Eye (tissue), 1 donor: ENCODE measurements at places on chromosomes 5 and 9.

DNA sequence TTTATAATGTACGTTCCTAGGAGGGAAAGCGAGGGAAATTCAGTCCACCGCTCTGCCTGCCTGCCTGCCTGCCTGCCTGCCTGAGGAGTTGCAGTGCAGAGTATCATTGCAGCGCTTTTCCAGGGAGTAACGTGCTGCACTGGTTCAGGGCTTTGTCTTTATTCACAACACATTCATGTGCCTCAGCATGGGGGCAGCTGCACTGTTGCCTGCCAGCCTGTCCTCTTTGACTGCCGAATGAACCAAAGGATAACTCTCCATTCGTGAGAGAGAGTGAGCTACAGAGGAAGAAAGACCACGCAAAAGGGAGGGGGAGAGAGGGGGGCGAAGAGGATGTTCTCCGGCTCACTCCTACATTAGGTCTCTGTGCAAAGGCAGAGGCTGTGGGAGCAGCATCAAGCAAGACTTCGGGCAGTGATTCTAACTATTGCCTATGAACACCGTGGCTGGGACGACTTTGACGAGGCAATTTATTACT is 791.2 kb downstream of the MAT2B start:
- DNase-seq: peak; percentile 88

- no peak for DNase-seq
Measured at GRCh38 chr9:126984969-126985368, 70.4 kb downstream of the RALGPS1 start.

DNA sequence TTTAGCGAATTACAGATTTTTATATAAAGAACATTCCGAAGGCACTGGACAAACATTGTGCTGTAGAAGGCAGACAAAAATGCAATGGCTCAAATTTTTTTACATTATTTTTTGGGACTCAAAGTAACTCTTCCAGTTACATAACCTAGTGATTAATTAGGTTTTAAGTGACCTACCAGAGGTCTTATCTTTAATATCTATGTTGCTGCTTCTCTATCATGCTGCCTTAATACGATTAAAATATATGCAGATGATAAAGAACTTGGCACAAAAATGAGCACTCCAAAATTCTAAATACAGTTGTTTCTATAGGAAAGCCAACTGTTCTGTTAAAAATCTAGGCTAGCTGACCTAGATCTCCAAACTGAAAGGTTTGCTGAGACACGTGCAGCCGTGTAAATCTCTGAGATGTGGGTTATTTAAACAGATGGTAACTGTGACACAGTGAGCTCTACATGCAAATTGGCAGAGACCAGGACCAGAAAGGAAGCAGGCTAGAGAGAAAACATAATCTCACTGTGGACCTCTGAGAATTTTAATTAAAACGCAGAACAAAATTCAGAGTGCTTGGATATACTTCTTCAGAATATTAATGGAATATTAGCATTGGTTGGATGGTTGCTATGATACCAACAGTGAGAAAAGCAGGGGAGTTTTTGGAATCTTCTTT is 56.2 kb downstream of the CAMK4 start:
- DNase-seq: peak; percentile 55

DNA sequence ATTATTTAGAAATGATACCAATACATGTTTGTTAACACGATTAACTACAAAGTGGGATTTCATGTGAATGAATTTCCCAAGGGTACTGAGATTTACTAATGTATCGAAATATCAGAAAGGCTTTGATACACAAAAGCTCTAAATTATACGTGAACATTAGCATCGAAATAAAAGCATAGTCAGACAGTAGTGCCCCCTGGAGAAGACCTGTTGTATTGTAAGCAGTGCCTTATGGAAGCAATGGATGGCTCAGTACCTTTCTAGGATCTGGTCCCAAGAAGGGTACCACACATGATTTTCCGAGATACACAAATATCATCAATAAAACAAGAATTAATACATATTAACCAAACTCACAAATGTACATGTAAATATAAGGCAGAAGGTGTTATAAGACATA is 153.8 kb downstream of the CDH12 start:
- DNase-seq: no peak

- DNase-seq: no peak
Measured at GRCh38 chr5:149017636-149018035, 45.2 kb downstream of the SH3TC2 start.

DNA sequence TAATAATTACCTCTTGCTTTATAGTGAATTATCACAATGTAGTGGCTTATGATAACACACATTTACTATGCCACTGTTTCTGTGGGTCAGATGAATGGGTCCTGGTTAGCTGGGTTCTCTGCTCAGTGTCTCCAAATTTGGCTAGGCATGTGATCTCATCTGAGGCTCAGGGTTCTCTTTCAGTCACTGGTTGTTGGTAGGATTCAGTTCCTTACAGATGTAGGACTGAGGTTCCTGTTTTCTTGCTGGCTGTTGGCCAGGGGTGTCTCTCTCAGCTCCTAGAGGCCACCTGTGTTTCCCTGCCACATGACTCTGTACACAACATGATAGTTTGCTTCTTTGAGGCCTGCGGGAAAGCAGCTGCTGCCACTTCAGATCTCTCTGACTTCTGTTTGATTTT is 7.1 kb downstream of the NFX1 start:
- no peak for DNase-seq

GRCh38 chr5:173742432-173742816 is 126.0 kb upstream of the BOD1 start:
- no peak for DNase-seq

GRCh38 chr5:76622973-76623596 is at the start of gene F2RL2:
Gene F2RL2 (minus strand): TSS chr5:76623403. CDS start chr5:76623230, 173 bp downstream.
- peak; percentile 78 for DNase-seq

GRCh38 chr9:34171753-34172535 is 6.9 kb upstream of the UBAP1 start:
- no peak for DNase-seq

DNA sequence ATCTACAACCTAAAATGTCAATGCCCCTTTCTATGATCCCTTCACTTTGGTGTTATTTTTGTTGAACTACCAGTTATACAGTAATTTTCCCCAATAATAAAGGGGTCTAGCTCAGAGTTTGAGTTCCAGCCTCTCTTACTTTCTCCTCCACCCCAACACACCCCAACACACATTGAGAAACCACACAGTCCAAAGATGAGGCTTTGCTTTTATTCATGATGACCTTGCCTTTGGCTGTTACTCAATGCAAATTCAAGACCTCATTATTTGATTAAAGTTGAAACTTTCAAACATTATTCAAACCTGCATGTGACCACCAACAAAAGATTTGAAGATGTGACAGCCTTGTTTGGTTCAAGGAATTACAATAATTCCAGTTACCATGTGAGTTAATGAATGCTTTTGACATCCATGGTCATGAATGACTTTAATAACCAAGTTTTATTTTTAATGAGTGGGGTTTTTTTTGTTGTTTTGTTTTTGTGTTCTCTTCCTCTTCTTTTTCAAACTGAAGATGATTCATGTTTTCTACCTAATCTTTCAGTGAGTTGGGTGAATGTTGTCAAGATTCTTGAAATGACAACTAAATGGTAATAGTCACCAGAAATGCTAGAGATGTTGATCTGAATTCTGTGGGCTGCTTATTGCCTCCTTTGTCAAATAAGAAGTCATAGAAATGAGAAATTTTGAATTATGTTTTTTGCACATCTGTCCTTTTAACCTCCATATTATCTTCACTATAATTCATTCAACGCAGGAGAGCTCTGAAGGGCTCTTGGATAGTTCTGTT is 106.0 kb downstream of the HACD4 start:
- DNase-seq: no peak

DNA sequence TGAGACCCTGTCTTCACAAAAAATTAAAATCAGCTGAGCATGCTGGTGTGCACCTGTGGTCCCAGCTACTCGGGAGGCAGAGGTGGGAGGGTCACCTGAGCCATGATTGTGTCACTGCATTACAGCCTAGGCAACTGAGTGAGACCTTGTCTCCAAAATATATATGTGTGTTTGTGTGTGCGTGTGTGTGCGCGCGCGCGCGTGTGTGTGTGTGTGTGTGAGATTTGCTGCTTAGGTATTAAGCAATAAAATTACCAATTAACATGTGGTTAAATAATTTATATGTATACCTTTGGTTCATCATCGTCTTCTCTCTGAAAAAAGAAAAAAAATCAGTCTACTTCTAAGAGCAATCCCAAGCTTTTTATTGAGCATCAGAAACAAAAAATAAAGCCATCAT is 86.0 kb upstream of the FSD1L start:
- no peak for DNase-seq

DNA sequence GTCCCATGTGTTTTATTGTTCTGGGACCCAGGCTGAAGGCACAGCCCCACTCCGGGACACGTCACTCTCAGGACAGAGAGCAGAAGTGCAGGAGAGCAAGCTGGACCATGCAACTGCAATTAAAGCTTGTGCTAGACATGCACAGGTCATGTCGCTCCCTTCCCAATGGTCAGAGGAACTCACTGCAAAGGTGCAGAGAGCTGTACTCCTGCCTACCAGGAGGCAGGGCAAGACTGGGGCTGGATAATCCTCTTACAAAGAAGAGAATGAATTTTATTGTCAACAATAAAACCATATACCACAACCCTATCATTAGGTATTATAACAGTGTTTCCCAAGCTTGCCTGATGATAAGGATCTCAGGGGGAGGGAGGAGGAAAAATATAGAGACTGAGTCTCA is 74.0 kb upstream of the NEK6 start:
- no peak for DNase-seq

DNA sequence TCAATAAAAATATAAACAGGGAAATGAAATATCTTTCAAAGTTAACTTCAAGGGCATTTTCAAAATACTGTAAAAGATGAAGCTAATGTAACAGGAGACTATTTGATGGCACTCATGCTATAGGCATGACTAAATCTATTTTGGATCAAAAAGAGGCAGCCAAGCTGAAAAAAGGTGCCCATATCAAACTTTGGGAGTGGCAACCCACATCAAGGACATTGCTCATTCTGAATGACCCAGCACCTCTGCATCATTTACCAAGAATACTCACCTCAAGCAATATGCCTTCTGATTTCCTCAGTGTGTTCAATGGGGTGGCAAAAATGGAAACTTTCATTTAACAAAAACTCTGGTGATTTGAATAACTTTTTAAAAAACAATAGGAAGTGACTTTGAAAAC is 853.3 kb downstream of the TLE1 start:
- no peak for DNase-seq

DNA sequence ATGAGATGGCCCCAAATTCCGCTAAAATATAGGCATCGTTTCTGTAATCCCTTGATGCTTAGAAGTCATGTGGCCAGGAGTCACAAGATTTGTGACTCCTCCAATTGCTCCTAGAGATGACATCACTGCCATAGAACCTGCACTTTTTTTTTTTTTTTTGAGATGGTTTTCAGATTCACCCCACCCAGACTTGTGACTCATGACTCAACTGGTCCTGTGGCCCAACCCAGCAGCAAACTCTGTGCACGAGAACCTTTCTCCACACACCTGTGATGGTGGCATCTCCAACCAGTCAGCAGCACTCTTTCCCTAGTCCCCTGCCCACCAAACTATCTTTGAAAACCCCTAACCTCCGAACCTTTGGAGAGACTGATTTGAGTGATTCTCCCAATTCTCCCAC is 414.0 kb downstream of the MED10 start:
- DNase-seq: no peak

DNA sequence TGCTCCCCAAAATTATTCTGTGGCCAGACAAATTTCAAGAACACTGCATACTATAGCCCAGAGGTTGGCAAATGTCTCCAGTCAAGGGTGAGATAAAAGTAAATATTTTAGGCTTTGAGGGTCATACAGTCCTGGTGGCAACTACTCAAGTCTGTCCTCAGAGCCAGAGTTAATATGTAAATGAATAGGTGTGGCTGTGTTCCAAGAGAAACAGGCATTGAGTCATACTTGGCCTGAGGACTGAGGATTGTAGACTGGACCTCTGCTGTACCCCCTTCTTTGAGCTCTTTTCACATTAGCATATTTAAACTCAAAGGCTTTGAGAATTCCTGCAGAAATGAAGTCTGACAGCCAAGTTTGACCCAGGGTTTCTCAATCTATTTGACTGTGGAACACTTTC is 129.2 kb upstream of the PTCH1 start:
- no peak for DNase-seq

DNA sequence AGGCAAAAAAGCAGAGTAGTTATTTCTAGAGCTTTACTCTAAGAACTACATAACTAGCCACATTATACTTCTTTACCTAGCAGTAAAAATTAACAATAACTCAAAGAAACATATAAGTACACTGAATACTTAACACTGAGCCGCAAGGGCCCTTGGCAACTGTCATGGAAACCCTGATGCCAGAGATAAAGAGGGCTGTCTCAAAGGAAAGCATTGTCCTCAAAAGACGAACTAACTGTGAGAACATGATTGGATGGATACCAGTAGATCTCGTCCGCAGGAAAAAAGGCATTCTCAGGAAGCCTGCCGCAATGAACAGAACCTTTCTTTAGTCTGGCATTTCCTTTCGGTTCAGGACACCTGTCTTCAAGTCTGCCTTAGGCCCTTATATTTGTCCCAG is 379.0 kb upstream of the SLC30A5 start:
- DNase-seq: no peak

GRCh38 chr5:11261241-11261640 is 500.2 kb upstream of the DAP start:
- DNase-seq: no peak

GRCh38 chr9:121268851-121269641 is 1.1 kb downstream of the GSN start:
- peak; percentile 24 for DNase-seq

DNA sequence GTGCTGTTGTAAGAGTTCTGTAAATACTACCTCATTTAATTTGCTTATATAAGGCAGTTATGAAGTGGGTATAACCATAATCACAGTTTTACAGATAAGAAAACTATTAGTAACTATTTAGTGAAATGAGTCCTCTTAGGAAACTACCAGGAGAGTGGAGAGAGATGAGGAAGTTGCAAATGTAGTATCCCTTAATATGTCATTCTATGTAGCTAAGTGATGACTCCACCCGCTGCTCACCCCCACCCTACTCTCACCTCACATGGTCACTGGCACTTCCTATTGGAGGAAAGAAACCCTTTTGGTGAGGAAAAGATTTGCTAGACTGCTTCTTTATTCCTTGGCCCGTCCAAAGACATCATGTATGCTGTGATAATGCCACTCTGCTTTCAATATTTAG is 241.8 kb upstream of the SLC24A2 start:
- no peak for DNase-seq

GRCh38 chr9:127555840-127556820 is 55.9 kb upstream of the STXBP1 start:
- no peak for DNase-seq

- DNase-seq: no peak
Measured at GRCh38 chr5:166994226-166994625, 1297.2 kb upstream of the WWC1 start.

- DNase-seq: no peak
Measured at GRCh38 chr5:10297646-10298204, 10.0 kb downstream of the CMBL start.

- peak; percentile 40 for DNase-seq
Measured at GRCh38 chr5:101080462-101081240, 177.6 kb upstream of the ST8SIA4 start.
